ENCODE measurements at places on chromosomes 5 and 9.

GRCh38 chr9:36423206-36423605 is 23.1 kb upstream of the RNF38 start:
- DNase-seq = no peak

- no peak for DNase-seq
These were observed 342.6 kb upstream of the CDH6 start for GRCh38 chr5:30850866-30851265.

- no peak for DNase-seq
These were observed 16.3 kb downstream of the ARHGEF28 start for GRCh38 chr5:73642344-73642743.

- DNase-seq = peak; percentile 15
These were observed 923 bp upstream of the ZBTB5 start for GRCh38 chr9:37466037-37466709.

- DNase-seq = peak; percentile 10
These were observed 65.3 kb upstream of the EGFLAM start for GRCh38 chr5:38193015-38193581.

GRCh38 chr9:102461156-102461819 is 533.8 kb upstream of the CYLC2 start:
- DNase-seq = no peak

- DNase-seq = no peak
These were observed 39.5 kb upstream of the MYOT start for GRCh38 chr5:137828180-137828579.

DNA sequence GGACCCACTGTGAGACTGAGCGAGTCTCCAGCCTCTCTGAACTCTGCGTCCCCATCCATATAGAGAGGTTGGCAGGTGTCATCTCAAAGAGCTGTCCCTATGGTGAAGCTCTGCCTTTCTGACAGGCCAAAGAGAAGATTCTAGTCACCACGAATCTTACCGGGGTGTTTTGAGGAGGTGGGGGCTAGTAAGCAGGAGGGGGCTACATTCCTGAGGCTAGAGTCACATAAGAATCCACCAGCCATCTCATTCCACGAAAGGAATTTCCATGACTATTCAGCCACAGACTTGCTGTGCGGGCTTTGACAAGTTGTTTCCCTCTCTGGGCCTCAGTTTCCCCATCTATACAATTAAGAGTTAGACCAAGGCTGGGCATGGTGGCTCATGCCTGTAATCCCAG is 16.3 kb downstream of the PDGFRB start:
- no peak for DNase-seq

GRCh38 chr9:113503131-113503541 is 39.6 kb downstream of the RGS3 start:
- no peak for DNase-seq

DNA sequence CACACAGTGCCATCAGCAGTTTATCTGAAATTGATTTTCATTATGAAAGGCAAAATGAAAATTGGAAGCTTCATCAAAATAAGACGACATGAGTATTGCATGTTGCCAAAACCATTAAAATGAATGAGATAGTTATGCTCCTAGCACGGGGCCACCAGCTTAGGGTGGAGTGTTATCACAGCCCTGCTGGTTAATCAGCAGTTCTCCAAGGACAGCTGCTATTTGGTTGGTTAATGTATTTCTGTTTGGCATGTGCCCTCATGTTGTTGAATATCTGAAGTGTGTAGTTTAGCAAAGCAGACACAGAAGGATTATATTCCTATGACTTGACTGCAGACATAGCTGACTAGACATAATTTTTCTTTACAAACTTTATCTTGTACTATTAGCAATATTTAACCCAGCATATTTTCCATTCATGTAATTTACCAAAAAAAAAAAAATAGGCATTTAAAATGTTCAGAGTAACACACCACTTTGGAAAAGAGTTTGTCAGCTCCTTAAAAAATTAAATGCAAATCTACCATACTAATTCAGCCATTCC is 98.6 kb upstream of the PIK3R1 start:
- DNase-seq = no peak

DNA sequence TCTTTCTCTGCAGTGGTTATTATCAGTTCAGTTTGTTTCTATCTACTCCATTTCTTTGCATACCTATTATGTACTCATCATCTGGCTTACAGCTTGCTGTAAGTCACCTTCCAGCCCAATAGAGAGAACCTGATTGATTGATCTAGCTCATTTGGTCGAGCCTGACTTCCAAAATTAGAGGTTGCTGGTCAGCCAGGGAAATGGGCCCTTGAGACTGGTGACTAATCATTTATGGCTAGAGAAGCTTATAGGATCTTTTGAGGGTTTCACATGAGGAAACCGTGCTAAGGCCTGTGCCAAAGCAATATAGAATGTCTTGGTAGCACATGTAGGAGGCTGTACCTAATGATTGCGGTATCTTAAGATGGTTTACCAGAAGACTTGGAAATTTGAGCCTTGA is 5.8 kb downstream of the SREK1 start:
- no peak for DNase-seq

GRCh38 chr5:96065685-96066385 is 104.2 kb upstream of the ELL2 start:
- no peak for DNase-seq

GRCh38 chr9:128242828-128243214 is 33.0 kb downstream of the GOLGA2 start:
- no peak for DNase-seq

GRCh38 chr5:91983869-91984268 is 600.8 kb upstream of the ARRDC3 start:
- DNase-seq = no peak

- DNase-seq = no peak
These were observed 2.0 kb downstream of the NIPBL start for GRCh38 chr5:36878392-36879082.

DNA sequence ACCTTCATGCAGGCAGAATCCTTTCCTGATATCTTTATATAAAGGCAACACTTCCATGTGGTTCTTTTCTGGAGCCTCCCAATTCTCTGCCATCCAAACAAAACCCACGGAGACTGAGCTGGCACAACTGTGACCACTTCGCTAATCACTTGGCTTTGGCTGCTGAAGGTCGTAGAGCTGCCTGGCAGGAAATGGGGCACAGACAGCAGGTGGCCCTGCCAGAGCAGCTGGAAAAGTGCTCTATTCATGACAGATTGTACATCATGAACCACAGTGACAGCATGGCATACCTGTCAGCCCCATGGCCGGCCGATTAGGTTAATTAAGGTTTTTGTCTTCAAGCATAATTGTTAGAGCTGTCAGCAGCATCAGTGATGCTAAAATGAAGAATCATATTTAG is 141.9 kb upstream of the ANKRD55 start:
- DNase-seq = no peak

- no peak for DNase-seq
These were observed 22.2 kb downstream of the ENG start for GRCh38 chr9:127832248-127832647.

- DNase-seq = no peak
These were observed 100.2 kb upstream of the RAI14 start for GRCh38 chr5:34555699-34556508.

- DNase-seq = no peak
These were observed 112.3 kb downstream of the SMARCA2 start for GRCh38 chr9:2127486-2127885.

GRCh38 chr9:130255631-130256134 is 9.9 kb upstream of the HMCN2 start:
- no peak for DNase-seq

GRCh38 chr5:122591828-122592227 is 183.1 kb upstream of the SNX2 start:
- no peak for DNase-seq

- no peak for DNase-seq
These were observed 6.1 kb downstream of the FLT4 start for GRCh38 chr5:180643191-180643851.

DNA sequence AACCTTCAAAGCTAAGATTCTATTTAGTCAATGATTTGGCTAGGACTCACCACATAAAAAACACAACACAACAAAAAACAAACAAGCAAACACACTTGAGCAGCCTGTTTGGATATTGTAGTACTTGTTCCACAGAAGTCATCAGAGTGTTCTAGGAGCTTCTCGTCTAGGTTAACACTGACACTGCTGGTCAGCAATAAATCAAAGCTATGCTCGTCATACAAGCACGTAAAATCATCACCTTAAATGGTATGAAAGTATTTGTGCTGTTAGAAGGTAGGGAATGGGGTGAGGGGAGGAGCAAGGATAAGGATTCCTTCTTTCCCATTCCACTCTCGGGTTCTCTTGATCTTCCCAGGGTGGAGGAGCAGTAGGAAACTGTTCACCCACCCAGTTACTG is 88.0 kb downstream of the ARL15 start:
- DNase-seq = no peak

DNA sequence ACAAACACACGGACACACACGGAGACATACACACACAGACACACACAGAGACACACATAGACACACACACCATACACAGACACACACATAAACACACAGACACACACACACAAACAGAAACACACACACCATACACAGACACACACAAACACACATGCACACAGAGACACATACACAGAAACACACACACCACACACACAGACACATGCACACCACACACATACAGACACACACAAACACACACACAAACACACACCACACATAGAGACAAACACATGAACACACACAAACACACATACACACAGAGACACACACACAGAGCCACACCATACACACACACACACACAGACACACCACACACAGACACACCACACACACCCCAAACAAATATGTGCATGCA is 152.7 kb upstream of the FOXD4L5 start:
- no peak for DNase-seq

GRCh38 chr9:134419000-134419683 is 92.9 kb downstream of the RXRA start:
- DNase-seq = no peak

DNA sequence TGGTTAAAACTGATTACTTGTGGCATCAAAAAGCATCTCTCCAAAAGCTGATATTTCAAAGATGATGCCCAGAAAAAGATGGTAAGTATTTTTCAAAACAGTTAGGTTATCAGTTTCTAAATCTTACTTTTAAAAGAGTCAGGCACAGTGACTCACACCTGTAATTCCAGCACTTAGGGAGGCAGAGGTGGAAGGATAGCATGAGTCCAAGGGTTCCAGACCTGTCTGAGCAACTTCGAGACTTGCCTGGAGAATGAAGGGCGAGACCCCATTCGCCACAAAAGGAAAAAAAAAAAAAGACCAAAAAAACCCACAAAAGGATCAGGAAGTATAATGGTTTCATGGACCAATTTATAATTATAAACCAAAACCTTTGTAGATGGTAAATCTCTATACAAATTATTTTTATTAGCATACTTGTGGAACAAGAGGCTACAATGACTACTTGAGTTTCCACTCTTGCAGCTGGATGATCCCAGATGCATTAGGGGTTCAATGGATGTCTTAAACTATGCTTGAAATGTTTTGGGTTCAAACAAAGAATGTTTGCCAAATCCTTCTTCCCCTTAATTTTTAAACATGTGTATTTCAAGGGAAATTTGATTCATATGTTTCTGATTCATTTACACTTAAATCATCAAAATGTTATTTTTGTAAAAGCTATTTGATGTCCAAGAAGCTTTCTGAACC is 96.1 kb downstream of the ADAMTSL1 start:
- no peak for DNase-seq

- DNase-seq = no peak
These were observed 166.9 kb upstream of the ZNF608 start for GRCh38 chr5:124913329-124913653.

DNA sequence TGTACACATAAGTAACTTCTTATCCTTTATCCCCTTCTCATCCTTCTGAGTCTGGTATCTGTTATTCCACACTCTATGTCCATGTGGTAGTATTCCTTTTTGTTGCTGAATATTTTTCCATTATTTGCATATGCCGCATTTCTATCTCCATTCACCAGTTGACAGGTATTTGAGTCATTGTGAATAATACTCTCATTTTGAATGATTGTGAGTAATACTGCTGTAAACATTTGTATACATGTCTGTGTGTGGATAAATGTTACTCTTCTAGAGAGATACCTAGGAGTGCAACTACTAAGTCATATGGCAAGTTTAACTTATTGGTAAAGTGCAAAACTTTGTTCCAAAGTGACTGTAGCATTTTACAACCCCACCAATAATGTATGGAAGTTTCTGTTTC is 15.6 kb downstream of the RIC1 start:
- DNase-seq = no peak

DNA sequence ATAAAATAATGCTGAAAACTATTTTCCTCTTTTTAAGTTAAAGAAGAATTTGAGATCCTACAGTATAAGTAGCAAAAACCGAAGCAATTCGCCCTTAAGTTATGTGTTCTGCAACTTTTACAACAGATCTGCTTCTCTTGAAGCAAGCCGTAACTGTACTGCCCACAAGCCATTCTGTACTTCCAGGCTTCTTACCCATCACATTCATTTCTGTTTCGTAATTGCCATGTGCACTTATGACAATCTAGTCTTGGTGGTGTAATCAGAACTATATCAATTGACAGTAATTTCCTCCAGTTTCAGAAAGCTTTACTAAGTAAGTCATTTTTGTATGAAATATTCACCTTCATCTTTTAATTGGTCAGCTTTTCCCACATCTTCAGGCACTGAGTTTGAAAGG is 13.8 kb downstream of the SGTB start:
- DNase-seq = no peak

DNA sequence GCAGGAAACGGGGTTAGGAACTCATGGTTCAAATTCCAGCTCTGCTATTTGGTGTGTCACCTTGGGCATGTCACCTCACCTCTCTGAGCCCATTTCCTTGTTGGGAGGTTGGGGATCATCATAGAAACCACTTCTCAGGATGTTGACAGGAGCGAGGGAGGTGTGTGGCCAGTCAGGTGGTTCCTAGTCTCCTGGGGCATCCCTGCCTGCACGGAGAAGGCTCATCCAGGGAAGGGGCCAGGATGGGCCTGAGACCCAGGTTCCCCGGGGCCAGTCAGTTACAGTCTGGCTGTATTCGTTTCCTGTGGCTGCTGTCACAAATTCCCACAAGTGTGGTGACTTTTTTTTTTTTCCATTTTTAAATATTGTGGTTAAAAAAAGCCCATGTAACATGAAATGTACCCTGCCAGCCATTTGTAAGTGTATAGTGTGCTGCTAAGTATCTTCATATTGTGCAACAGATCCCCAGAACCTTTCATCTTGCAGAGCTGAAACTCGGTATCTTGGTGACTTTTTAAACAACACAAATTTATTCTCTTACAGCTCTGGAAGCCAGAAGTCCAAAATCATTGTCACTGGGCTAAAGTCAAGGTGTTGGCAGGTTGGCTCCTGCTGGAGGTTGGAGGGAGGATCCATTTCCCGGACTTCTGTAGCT is 78.7 kb upstream of the UNC5A start:
- DNase-seq = no peak
